T-helper 17 cell (primary cell): ENCODE measurements at places on chromosomes 5 and 9. TPM values are rescaled to one million over a fixed set of nuclear protein-coding genes. Genes with fewer than 3 reads are reported as not detected.

The IRF1 gene
- 639 TPM for total RNA-seq

The ZFP37 gene
- total RNA-seq: 1.5 TPM

The CRHBP gene
- total RNA-seq: not detected

The TAS2R1 gene
- total RNA-seq: not detected

The PRR16 gene
- not detected for total RNA-seq

The LCN15 gene
- not detected for total RNA-seq

The SOHLH1 gene
- not detected for total RNA-seq

- DNase-seq: no peak
Measured at GRCh38 chr5:307306-307705, 14.2 kb upstream of the AHRR start.

GRCh38 chr5:168844016-168844921 lies 265.1 kb upstream of the PANK3 start:
- no peak for DNase-seq

DNA sequence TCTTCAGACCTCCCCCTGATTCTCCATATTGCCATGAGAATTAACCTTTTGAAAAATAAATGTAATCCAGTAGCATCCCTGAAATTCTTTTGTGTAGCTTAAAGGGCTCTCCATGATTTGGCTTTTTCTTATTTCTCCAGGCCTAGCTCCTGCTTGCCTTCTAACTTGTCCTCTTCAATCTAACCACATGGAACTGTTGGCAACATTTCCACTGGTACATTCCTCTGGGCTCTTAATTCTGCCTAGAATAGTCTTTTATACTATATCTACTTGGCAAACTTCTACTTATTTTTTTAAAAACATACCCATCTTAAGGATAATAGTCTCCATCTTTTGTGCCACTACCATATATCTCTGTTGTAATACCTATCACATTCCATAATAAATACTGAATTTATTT lies 54.1 kb downstream of the GNG10 start:
- no peak for DNase-seq

- no peak for DNase-seq
Measured at GRCh38 chr9:116087246-116087645, 66.3 kb upstream of the PAPPA start.

- DNase-seq: no peak
Measured at GRCh38 chr9:20187318-20187717, 398.5 kb upstream of the SLC24A2 start.

DNA sequence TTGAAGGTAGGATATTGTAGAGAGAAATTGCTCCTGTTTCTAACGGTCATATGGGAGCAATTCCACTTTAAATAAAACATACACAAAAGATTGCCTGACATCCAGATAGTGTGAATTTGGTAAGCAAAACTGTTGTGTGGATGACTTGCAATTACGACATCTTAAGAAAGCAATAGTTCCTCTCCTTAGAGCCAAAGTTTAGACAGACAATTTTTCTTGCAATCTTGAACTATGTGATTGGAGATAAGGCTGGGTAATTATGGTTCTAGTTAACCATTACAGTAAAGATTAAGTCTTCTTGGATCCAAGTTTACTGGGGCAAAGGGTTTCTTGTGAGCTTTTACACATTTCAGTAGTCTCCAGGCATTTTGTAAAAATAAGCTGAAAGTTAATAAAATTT lies 1080.6 kb upstream of the CDH6 start:
- DNase-seq: no peak

DNA sequence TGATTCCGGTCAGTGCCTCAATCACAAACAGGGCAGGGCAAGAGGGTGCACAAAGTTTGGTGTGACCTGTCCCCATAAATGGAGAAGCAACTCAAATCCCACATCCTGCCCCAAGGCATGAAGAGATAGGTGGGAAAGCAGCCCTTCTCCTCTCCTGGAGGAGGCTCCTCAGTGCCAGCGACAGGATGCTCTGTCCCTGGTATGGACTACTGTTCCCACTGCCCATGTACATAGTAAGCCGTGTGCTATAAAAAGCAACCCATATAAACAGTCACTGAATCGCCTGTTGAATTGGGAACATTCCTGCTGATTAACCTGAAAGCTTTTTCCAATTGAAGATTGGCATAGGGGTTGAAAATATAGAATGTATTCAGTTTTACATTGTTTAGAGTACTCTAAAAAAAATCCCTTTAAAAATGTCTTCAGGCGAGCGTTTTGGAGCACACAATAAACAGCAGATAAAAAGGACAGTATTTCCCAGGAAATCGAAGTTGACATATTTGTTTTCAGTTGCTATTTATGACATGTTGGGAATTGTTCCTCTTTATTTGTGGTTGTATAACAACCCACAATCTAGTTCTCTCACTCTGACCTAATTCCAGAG lies 513.9 kb downstream of the DIRAS2 start:
- no peak for DNase-seq

DNA sequence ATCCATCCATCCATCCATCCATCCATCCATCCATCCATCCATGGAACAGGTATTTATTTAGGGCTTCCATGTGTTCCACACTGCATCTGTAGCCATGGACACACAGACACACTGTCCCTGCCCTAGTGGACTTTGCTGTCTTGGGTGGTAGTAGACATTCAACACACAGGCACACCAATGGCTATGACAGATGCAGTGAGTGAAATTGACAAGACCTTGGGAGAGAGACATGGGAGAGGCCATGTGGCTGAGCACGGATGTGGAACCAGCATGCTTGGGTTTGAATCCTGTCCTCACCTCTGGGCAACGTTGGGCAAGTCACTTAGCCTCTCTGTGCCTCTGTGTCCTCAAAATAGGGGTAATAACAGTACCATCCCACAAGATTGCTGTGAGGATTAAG lies 45.3 kb downstream of the STOM start:
- no peak for DNase-seq

- no peak for DNase-seq
Measured at GRCh38 chr9:109132567-109133021, 12.8 kb upstream of the TMEM245 start.

GRCh38 chr9:87677776-87678587 lies 47.9 kb upstream of the CTSL start:
- no peak for DNase-seq
